ENCODE measurements at places on chromosomes 4 and X.

DNA sequence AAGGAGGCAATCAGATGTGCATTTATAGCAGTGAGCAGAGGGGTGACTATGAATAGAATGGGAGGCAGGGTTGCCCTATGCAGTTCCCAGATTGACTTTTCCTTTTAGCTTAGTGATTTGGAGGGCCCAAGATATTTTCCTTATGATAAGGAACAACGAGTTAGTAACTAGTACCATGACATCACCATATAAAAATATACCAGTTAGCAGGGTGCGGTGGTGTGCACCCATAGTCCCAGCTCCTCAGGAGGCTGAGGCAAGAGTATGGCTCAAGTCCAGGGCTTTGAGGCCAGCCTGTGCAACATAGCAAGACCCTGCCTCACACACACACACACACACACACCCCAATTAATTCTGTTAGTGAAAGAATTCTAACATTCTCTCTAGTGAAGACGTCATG, 53.0 kb downstream of the IL13RA2 start:
- DNase-seq: no peak

- DNase-seq: no peak
Measured at GRCh38 chr4:129328162-129328561, 232.2 kb downstream of the C4orf33 start.

GRCh38 chrX:46704767-46705386, 54.0 kb downstream of the SLC9A7 start:
- DNase-seq: no peak

- DNase-seq: no peak
Measured at GRCh38 chr4:47215759-47216158, 184.4 kb downstream of the GABRB1 start.

- DNase-seq: no peak
Measured at GRCh38 chr4:153579410-153579809, 104.7 kb upstream of the TLR2 start.

- DNase-seq: no peak
Measured at GRCh38 chrX:105837232-105837631, 14.9 kb downstream of the NRK start.
